NCI-H1417 (cell line): ENCODE measurements at places on chromosomes 1 and 21.

DNA sequence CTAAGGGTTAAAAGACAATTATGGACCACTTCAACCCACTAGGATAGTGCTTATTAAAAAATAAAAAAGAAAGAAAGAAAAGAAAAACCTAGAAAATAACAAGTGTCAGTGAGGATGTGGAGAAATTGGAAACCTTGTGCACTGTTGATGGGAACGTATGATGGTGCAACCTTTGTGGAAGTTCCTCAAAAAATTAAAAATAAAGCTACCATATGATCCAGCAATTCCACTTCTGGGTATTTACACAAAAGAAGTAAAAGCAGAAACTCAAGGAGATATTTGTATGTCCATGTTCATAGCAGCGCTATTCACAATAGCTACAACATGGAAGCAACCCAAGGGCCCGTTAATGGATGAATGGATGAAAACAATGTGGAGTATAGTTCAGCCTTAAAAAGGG is 115.2 kb upstream of the ATP1A1 start:
- DNase-seq, result no peak

DNA sequence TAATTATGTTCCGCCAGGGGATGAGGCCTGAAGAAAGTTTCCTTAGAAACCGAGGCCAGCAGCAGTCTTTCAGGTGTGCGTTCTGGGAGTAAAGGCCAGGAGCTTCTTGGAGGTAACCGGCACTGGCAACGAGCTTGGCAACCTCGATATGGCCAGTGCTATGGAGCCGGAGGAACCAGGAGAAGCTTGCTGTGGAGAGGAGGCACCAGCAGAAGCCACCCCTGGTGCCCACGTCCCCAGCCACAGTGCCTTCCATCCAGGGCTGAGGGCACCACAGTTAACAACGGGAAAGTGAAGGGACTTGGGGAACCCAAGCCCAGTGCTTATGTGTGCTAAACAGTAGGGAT is 41.5 kb upstream of the LIN9 start:
- no peak for DNase-seq

DNA sequence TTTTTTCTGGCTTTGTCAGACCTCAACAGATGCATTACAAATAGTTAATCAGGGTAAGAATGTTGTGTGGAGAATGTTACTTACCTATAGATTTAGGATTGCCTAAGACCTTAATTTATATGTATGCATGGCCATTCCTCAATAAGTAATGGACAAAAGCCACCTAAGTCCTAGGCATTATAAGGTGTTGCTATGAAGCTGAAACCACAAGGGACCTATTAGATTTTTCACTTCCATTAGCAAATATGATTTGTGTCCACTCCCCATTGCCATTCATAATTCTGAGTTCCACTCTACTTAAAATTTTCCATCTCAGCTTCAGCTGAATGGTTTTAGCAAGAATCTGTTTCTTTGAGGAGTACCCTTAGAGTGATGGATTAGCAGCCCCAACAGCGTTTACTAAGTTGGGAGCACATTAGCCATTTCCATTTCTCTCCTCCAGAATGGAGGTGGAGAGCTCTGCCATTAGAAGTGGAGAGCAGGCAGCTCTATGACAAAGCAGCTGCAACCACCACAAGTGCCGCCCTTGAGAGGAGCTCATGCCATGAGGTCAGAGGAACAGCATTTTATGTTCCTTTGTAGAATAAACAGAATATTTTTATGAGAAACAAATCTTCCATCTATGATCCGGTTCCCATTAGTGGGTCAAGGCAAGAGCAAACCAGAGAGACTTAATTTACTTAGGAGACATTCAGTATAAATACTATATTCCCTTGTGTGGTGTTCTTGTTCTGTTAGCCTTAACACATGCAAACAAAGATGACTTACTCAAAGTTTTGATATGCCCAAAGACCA is 28.9 kb upstream of the C1orf87 start:
- no peak for DNase-seq

- DNase-seq, result no peak
These were observed 46.4 kb downstream of the ZNF281 start for GRCh38 chr1:200363264-200363933.

GRCh38 chr1:211675230-211676105 is at the start of gene NEK2:
Gene NEK2 (minus strand): TSS chr1:211675621. CDS start chr1:211675479, 142 bp downstream.
- DNase-seq, result peak; percentile 88

DNA sequence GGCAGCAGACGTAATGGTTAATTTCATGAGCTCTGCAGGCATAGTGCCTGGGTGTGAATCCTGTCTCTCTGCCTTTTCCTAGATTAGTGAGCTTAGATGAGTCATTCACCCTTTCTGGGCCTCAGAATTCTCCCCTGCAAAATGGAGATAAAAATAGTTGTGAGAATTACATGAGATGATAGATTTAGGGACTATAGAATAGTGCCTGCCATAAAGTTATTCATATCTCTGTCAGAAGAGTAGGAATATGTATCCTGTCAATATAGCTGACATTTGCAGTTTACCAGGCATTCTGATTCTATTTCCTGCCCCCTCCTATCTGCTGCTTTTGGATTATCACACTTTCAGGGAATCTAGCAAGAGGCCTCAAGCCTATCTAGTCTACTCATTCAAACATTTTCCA is 112.0 kb downstream of the PDE4B start:
- no peak for DNase-seq

GRCh38 chr1:8671306-8671917 is 146.0 kb downstream of the RERE start:
- peak; percentile 49 for DNase-seq

DNA sequence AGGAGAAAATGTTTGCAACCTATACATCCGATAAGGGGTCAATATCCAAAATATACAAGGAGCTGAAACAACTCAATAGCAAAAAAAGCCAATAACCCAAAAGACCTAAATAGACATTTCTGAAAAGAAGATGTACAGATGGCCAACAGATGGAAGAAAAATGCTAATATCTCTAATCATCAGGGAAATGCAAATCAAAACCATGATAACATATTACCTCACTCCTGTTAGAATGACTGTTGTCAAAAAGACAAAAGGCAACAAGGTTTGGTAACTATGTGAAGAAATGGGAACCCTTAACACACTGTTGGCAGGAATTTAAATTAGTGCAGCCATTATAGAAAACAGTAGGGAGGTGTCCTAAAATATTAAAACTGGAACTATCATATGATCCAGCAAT is 74.7 kb downstream of the LEPR start:
- no peak for DNase-seq

DNA sequence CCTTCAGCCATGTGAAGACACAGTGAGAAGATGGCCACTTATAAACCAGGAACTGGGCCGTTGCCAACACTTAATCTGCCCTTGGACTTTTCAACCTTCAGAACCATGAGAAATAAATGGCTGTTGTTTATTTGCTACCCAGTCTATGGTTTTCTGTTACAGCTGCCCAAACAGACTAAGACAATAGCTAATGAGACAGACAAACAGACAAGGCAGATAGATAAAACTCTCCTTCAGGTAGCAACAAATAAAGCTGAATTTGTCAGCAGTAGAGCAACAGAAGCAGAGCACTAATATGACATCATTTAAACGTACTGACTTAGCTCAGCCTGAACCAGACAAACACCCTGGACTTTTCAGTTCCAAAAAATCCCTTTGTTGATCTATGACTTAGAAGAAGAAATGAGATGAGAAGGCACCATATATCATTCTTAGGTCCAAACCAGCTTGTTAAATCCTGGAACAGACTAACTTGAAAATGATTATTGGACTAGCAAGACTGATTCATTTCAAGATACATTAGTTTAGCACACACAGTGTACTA is 27.0 kb downstream of the ZZZ3 start:
- DNase-seq, result no peak

DNA sequence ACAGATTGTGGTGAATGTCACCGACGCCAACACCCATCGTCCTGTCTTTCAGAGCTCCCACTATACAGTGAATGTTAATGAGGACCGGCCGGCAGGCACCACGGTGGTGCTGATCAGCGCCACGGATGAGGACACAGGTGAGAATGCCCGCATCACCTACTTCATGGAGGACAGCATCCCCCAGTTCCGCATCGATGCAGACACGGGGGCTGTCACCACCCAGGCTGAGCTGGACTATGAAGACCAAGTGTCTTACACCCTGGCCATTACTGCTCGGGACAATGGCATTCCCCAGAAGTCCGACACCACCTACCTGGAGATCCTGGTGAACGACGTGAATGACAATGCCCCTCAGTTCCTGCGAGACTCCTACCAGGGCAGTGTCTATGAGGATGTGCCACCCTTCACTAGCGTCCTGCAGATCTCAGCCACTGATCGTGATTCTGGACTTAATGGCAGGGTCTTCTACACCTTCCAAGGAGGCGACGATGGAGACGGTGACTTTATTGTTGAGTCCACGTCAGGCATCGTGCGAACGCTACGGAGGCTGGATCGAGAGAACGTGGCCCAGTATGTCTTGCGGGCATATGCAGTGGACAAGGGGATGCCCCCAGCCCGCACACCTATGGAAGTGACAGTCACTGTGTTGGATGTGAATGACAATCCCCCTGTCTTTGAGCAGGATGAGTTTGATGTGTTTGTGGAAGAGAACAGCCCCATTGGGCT is 3.0 kb downstream of the CELSR2 start:
- DNase-seq, result no peak

- DNase-seq, result peak; percentile 51
These were observed 32.1 kb downstream of the EYA3 start for GRCh38 chr1:28056129-28056925.

- DNase-seq, result peak; percentile 8
These were observed 9.6 kb downstream of the TRIM62 start for GRCh38 chr1:33171977-33172813.

DNA sequence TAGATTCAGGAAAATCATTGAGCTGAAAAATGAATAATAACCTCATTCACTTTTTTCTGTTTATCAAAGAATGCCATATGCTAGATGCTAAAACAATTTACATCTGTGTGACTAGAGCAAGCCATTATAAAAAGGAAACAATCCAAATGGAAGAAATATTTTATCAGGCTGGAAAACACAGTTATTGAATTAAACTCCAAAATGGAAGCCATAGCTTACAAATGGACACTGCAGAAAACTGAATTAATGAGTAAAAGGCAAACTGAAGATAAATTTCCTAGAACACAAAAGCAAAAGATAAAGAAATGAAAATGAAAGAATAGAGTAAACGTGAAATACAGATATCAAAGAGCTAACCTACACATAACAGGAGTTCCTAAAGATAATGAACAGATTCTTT is 33.1 kb upstream of the IL10 start:
- no peak for DNase-seq

DNA sequence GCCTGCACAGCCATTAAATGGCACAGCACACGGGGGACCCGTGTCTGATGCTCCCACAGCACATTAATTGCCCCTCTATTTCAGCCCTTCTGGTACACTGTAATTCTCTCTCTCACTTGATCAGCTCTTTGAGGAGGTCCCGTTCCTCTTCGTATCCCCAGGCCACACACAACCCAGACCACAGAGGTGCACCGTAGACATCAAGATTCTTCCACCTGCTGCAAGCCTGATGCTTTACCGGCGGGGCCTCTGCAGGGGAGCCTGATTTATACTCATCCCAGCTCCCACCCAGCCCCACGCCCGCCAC is 759 bp downstream of the SMYD3 start:
- DNase-seq, result no peak

GRCh38 chr1:77342745-77343144 is 60.9 kb downstream of the AK5 start:
- DNase-seq, result peak; percentile 55

GRCh38 chr1:244022311-244022710 is 28.8 kb upstream of the ZBTB18 start:
- DNase-seq, result no peak

DNA sequence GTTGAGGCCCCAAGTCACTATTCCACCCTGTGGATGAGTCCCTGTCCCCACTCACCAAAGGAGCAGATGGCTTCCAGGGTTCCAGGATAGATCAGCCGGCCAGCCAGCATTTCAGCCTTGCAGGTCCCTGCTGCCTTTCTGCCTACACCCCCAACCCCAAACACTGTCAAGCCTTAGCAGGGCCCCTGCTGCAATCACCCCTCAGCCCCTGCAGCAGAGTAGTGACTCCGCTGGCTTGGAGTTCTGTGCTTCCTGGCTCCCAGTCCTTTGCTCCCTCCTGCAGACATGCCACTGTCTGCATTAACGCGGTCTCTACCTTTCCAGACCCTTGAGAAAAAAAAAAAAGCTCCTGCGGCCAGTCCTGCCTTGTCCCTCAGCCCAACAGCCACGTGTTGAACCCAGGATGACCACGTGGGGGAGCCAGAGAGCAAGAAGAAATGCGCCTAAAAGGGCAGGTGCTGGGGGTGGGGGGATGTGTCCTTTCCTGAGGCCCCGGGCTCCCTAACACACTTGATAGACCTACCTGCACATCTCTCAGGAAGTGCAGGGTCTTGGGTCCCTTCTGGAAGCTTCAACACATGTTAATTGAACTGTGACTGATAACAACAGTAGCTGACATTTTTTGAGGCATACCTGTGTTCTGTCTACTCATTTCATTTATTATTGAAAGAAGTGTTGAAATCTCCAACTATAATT is 37.4 kb downstream of the RASSF5 start:
- peak; percentile 81 for DNase-seq

- no peak for DNase-seq
These were observed 2.8 kb upstream of the SLC2A1 start for GRCh38 chr1:42961312-42962091.

DNA sequence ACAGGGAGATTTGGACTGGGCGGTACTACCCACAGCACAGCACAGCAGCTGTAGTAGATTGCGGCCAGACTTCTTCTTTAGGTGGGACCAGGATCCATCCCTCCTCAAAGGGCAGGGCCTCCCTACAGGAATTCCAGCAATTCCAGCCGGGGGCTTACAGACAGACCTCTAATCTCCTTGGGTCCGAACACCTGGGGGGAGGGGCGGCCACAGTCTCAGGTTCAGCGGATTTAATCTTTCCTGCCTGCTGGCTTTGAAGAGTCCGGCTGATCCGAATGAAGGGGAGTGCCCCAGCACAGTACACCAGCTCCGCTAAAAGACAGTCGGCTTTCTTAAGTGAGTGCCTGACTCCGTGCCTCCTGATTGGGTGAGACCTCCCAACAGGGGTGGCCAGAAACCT is 1708.5 kb downstream of the BRINP3 start:
- DNase-seq, result no peak

GRCh38 chr1:63368131-63368530 is 704 bp downstream of the ALG6 start:
- no peak for DNase-seq

GRCh38 chr1:210726621-210727020 is 397.9 kb downstream of the HHAT start:
- no peak for DNase-seq

DNA sequence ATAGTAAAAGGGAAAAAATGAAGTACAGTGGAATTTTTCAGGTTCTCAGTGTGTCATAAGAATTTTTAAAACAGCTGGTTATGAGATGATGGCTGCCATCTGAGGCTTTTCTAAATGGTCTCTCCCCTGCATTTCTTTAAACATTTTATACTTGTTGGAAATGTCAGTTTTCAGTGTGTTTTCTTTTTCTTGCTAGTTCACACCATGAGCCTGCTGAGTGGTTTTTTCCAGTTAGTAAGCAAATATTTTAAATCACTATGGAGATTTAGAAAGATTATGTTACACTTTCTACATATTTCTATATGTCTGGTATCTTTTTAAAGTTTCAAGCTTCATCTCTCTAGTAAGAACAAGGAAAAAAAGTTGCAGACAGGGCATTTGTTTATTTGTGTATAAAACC is 9.6 kb downstream of the RBM15 start:
- DNase-seq, result no peak

- no peak for DNase-seq
These were observed at the start of gene CD244 for GRCh38 chr1:160862203-160863060. Gene CD244 (minus strand): TSS chr1:160862887. CDS start chr1:160862677, 210 bp downstream.
